ENCODE measurements at places on chromosomes 16 and 17. TPM values are rescaled to one million over a fixed set of nuclear protein-coding genes. Genes with fewer than 3 reads are reported as not detected.

DNA sequence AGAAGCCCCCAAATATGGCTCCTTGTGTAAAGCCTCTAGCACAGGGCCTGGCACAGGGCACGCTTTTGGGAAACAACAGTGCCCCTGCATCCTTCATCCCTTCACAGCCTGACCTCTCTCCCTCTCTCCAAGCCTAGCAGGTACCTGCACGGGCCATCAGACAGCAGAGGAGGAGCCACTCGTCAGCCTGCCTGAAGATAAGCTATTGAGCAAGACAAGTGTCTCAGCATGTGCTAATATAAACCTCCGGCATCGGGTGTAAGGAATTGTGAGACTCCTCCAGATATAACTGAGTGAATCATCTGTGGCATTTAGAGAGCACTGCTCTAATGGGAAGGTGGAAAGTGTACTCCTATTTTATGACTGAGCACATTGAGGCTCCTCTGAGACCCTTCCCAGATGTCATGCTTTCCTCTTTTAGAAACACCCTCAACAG lies 38.3 kb downstream of the TBX4 start:
- no peaks in the 10 kb centered on the region for H3K36me3 ChIP-seq
- H3K4me3 ChIP-seq, result no peak overlapping the region
- no peak overlapping the region for H3K27ac ChIP-seq
- no peaks in the 10 kb centered on the region for H3K4me1 ChIP-seq

DNA sequence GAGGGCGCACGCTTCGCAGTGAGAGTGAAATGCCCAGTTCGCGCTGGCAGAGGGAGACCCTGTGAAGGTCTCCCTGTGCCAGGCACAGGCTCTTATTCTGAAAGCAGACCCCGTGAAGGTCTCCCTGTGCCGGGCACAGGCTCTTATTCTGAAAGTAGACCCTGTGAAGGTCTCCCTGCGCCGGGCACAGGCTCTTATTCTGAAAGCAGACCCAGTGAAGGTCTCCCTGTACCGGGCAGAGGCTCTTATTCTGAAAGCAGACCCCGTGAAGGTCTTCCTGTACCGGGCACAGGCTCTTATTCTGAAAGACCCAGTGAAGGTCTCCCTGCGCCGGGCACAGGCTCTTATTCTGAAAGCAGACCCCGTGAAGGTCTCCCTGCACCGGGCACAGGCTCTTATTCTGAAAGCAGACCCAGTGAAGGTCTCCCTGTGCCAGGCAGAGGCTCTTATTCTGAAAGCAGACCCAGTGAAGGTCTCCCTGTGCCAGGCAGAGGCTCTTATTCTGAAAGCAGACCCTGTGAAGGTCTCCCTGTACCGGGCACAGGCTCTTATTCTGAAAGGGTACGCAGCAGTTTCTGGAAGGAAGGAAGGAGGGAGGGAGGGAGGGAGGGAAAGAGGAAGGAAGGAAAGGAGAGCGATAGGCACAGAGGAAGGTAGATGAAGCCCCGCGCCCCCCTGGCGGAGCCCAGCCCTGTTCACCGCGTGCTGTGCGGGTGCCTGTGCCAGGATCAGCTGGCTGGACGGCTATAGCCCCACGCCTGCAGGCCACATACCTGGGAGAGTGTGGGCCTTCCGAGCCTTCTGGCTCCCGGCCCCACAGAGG lies 55.3 kb downstream of the WDR45B start:
- H3K27ac ChIP-seq, result peak overlapping the region; percentile 87
- H3K4me3 ChIP-seq, result peak overlapping the region; percentile 55
- no peaks in the 10 kb centered on the region for H3K27me3 ChIP-seq
- H3K36me3 ChIP-seq, result peaks cover 35% of the 10 kb centered on the region

GRCh38 chr17:7714721-7715594 lies 2.6 kb upstream of the DNAH2 start:
- no peak overlapping the region for H3K27ac ChIP-seq
- H3K4me3 ChIP-seq, result no peak overlapping the region
- no peak for DNase-seq
- peaks cover 22% of the 10 kb centered on the region for H3K4me1 ChIP-seq

GRCh38 chr17:63519972-63520882 lies 2.9 kb upstream of the KCNH6 start:
- no peaks in the 10 kb centered on the region for H3K27me3 ChIP-seq
- H3K36me3 ChIP-seq, result no peaks in the 10 kb centered on the region
- DNase-seq, result no peak
- H3K4me3 ChIP-seq, result no peak overlapping the region
- peaks cover 13% of the 10 kb centered on the region for H3K4me1 ChIP-seq
- no peak overlapping the region for H3K27ac ChIP-seq

DNA sequence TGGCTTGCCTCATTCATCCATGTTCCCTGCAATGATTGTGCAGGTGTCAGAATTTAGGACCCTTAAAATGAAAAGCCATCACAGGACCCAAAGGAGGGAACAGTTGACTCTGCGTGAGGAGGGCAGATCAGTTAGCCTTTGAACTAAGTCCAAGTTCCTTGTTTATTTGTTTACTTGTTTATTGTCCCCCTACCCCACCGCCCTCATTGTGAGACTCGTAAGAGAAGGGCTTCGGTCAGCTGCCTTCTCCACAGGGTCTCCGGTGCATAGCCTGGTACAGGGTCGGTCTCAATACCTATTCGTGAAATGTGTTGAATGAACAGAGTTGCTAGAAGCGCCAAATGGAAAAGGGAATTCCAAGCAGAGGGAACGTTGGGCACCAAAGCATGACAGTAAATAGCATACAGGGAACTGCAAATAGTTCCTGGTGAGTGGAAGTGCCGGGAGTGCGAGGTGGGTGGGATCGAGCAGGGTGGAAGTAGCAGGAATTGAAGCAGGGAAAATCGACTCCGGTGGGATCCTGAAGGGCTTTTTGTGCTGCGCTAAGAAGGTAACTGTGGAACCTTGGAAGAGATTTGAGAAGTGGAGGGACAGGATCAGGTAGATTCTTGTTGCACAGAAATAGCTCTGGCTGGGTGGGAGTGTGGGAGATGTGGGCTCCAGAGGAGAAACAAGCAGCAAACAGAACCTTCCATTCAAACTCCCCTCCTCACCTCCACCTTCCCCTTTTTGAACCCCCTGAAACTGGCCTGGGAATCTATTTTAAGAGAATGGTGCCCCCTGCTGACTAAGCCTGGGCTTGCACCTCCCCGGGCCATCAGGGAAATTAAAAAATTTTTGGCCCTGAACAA lies 12.7 kb downstream of the SLC35B1 start:
- H3K4me3 ChIP-seq, result peak overlapping the region; percentile 1
- H3K36me3 ChIP-seq, result peaks cover 4% of the 10 kb centered on the region
- H3K4me1 ChIP-seq, result peaks cover 35% of the 10 kb centered on the region
- DNase-seq, result peak; percentile 94
- H3K27ac ChIP-seq, result peak overlapping the region; percentile 42

GRCh38 chr16:21327046-21327445 lies 49.0 kb upstream of the CRYM start:
- no peak overlapping the region for H3K4me3 ChIP-seq
- H3K27me3 ChIP-seq, result no peaks in the 10 kb centered on the region
- H3K27ac ChIP-seq, result no peak overlapping the region
- H3K4me1 ChIP-seq, result no peaks in the 10 kb centered on the region

- no peak for DNase-seq
- H3K36me3 ChIP-seq, result no peaks in the 10 kb centered on the region
- no peak overlapping the region for H3K27ac ChIP-seq
- H3K27me3 ChIP-seq, result no peaks in the 10 kb centered on the region
- no peak overlapping the region for H3K4me3 ChIP-seq
- H3K4me1 ChIP-seq, result no peaks in the 10 kb centered on the region
Observed at GRCh38 chr16:72241008-72241407, 69.1 kb upstream of the PMFBP1 start.

DNA sequence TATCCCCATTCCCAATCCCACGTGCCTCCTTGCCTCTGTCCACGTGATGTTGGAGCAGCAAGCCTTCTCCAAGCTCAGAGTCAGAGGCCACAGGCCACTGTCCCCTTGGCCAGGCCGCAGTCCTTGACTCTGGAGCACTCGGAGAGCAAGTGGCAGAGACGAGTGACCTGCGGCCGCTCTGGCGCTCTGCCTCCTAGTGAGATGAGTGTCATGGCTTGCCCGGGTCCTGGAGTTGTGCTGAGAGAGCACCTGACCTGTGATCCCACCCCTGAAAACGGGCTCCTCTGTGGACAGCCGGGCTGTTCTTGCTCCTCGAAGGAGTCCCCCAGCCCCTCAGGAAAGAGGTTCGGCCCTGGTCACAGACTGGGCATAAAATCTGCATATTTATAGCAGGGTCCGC lies 10.0 kb upstream of the FASN start:
- no peak overlapping the region for H3K27ac ChIP-seq
- H3K4me3 ChIP-seq, result no peak overlapping the region
- H3K4me1 ChIP-seq, result peaks cover 36% of the 10 kb centered on the region
- H3K36me3 ChIP-seq, result peaks cover 20% of the 10 kb centered on the region

GRCh38 chr17:73066148-73066884 lies 26.2 kb downstream of the SLC39A11 start:
- H3K27ac ChIP-seq, result no peak overlapping the region
- no peak for DNase-seq
- no peak overlapping the region for H3K4me3 ChIP-seq
- H3K4me1 ChIP-seq, result peaks cover 17% of the 10 kb centered on the region
- H3K36me3 ChIP-seq, result peaks cover 3% of the 10 kb centered on the region

GRCh38 chr16:56950881-56951771 lies 10.6 kb upstream of the CETP start:
- H3K4me3 ChIP-seq, result no peak overlapping the region
- no peak for DNase-seq
- H3K27me3 ChIP-seq, result no peaks in the 10 kb centered on the region
- no peaks in the 10 kb centered on the region for H3K4me1 ChIP-seq

DNA sequence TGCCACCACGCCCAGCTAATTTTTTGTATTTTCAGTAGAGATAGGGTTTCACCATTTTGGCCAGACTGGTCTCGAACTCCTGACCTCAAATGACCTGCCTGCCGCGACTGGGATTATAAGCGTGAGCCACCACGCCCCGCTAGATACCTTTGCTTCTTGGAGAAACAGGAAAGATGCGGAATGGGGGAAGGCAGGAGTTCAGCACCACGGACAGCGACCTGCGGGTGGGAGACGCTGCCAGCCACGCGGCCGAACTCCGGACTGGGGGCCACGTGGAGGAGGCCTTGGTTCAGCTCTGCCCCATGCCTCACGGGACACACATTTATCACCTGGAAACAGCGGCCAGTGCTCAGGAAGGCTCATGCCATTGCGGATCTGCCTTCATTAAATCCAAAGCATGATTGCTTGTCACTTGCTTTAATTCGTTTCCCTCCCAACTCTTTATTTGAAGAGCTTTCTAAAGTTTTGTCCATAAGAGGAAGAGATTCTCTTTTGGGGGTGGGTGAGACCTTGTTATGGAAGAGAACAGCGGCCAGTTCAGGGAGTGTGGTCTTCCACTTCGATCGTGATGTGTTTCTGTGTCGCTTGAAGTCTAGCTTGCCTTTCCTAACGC lies 219.9 kb downstream of the ENGASE start:
- H3K4me1 ChIP-seq, result no peaks in the 10 kb centered on the region
- no peaks in the 10 kb centered on the region for H3K36me3 ChIP-seq
- H3K27ac ChIP-seq, result no peak overlapping the region
- H3K27me3 ChIP-seq, result peaks cover 6% of the 10 kb centered on the region

DNA sequence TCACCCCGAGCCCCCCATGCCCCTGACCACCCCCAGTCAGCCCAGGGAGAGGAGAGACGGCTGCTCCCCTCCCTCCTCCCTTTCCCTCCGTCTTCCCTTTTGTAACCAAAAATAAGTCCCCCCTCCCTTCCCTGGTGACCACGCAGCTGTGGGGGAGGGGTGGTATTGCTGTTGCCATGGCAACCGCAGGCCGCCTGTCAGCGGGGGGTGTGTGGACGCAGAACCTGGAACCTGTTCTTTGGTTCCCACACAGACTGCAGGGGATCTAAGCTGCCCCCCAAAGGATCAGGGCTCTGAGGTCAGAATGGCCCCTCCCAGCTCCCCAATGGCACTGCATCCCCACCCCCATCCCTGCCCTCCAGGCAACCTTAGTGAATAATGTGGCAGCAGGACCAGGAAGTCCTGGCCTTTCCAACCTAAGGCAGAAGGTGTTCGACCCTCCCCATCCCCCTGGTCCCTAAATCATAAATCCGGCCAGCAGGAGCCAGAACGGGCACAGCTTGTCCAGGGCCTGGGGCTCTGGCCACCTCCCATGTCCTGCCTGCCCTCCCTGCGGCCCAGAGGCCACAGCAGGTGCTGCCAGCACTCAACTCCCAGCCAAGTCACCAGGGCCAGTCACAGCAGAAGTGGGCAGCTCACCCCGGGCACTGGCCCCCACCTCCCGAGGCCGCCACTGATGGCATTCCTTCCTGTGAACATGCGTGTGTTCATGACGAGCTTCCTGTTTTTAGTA lies 12.0 kb downstream of the CA4 start:
- H3K27ac ChIP-seq, result no peak overlapping the region
- no peak overlapping the region for H3K4me3 ChIP-seq
- H3K27me3 ChIP-seq, result no peaks in the 10 kb centered on the region
- peaks cover 28% of the 10 kb centered on the region for H3K4me1 ChIP-seq
- no peak for DNase-seq

The CCL17 gene
- not detected for total RNA-seq

- peak overlapping the region; percentile 20 for H3K27ac ChIP-seq
- no peak overlapping the region for H3K4me3 ChIP-seq
- no peak for DNase-seq
Observed at GRCh38 chr16:23114131-23114904, 34.9 kb downstream of the USP31 start.

The ABCA9 gene
- total RNA-seq, result 19.8 TPM

DNA sequence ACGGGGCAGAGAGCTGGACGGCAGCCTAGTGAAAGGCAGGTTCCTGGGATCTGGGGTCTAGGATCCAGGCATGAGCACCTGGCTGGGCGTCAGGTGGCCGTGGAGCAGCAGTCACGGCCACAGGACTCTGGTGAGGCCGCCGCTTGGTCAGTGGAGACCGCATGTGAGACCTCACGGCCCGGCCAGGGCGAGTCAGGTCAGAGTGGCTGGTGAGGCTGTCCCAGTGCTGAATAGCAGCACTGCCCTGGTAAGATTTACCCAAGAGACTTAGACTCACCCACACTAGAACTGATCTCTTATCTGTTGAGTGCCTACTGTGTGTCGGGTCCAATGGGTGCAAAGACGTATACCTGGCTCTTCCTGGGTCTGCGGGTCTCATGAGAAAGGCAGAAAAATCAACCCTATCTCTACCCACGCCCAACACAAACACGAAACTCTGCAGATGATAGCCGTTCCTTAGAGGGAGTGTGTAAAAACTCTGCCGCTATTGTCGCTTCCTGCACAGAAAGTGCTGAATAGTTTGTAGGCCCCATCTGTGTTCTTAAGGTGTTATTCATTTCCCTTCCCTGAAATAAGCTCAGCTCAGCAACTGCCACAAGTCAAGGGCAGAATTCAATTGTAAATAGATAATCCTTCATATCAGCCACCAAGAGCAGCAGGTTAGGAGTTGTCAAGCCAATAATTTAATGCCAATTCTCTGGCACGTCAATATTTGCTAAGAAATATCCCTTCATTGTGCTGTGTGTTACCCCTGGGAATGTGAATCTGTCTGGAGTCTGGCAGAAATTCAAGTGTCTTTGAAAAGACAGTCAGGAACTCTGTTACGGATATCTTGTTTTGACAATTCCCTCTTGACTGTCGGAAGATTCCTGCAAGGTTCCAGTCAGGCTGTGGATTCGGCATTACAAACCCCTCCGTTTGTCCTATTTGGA lies 240.0 kb downstream of the NTN1 start:
- no peaks in the 10 kb centered on the region for H3K27me3 ChIP-seq
- DNase-seq, result no peak
- no peak overlapping the region for H3K4me3 ChIP-seq
- H3K4me1 ChIP-seq, result peaks cover 38% of the 10 kb centered on the region

The TAT gene
- total RNA-seq, result not detected

The PROCA1 gene
- 0.78 TPM for total RNA-seq

The PPM1E gene
- total RNA-seq, result 0.83 TPM

The PIK3R5 gene
- total RNA-seq, result 7.0 TPM
